ENCODE measurements at places on chromosomes 4 and X.
A peak's percentile ranks its signal among the peaks of the same experiment; 100 is the strongest.

- DNase-seq = no peak
These were observed 86.0 kb upstream of the LIMCH1 start for GRCh38 chr4:41451961-41452360.

DNA sequence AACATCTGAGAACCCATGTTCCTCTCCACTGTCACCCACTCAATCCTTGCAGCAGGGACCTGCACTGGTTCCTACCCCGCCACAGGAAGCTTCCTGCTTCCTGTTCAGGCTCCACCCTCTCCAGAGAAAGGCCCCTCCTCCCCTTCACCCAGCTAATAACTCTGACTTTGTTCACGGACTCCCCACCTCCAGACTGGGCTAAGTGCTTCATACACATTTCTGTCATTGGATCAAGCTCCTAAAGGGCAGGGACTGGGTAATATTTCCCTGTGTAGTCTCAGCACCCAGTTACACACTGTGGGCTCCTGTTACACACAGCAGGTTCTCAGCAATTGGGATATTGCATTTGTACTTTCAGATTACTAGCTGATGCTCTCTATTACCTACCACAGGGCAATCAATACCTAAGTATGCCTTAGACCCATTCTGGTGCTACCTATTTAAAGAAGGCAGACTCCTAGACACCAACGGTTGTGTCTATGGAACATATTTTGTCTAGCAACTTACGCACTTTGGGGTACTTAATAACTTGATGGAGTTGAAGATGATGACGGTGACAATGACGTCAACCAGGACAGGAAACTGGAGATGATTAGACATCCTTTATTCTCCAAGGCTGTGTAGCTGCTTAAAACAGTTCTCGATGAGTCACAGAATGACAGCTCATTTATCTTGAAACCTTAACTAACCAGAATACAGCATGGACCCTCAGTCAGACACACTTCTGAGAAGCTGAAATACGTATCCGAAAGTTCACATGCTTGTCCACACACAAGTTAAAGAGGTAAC, 58.1 kb downstream of the MAML3 start:
- DNase-seq = peak; percentile 93

- no peak for DNase-seq
These were observed 5.8 kb downstream of the SLC25A53 start for GRCh38 chrX:104151037-104151436.

DNA sequence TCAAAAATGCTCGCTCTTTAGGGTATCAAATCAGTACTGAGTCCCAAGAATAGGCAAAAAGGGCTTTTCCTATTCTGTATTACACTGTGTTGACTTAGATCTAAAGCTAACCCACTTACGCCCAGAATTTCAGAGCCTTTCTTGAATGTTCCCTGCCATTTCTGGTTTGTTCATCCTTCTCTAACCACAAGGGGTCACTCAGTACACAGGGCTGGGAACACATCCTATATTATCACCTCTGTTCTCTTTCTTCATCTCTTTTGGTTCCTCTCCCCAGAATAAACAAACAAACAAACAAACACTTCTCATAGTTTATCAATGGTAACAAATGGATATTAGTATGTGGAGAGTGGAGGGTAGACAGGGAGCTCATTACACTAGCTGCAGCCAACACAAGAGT, 25.5 kb upstream of the MORC4 start:
- peak; percentile 45 for DNase-seq

DNA sequence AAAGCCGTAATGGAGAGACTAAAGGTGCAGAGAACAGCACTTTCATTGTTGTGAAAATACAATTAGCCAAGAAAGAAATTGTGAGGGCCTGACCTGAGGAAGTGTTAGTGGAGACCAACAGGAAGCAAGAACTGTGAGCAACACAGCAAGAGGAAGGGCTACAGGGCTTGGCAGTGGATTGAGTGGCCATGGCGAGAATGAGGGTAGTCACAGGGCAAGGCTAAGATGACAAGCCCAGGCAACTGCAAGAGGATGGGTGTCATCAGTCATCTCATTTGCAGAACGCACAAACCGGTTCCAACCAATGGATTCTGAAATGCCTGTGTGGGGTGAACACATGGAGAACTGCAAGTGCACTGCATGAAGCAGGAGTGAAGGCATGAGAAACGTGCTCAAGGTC, 3.6 kb downstream of the SLC10A6 start:
- no peak for DNase-seq

DNA sequence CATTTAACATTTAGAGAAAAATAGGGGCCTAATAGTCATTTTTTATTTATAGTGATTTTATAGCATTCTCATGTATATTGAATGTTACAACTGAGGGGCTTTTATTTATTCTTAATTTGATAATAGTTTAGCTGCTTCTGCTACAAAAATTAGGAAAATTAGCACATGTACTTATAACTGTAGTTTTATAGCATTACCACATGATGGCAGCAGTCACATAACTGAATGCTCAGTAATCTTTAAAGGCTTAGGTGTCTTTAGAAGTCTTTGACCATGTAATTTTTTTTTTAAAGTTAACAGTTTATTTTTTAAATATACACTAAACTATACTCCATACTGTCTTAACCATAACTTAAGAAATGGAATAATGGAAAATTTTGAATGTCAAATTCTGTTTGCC, 136.6 kb downstream of the STAG2 start:
- DNase-seq = peak; percentile 52

DNA sequence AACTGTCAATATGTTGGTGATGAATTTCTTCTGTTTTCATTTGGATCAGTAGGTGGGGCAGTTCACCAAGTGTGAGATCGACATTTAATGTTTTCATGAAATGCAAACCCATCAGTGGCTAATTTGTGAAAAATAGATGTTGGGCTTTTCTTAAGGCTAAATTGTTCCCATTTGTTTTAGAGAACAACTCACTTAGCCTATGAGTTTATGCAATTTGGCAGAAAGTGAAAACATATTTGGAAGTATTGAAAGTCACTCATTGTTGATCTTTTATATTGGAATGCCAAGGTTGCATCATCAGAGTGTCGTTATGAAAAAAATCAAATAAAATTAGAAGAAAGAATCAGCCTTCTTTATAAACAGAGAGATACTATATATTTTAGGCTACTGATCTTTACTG, 132.4 kb downstream of the RPA4 start:
- DNase-seq = peak; percentile 19

GRCh38 chr4:71599578-71599977, 184.3 kb downstream of the GC start:
- DNase-seq = no peak

DNA sequence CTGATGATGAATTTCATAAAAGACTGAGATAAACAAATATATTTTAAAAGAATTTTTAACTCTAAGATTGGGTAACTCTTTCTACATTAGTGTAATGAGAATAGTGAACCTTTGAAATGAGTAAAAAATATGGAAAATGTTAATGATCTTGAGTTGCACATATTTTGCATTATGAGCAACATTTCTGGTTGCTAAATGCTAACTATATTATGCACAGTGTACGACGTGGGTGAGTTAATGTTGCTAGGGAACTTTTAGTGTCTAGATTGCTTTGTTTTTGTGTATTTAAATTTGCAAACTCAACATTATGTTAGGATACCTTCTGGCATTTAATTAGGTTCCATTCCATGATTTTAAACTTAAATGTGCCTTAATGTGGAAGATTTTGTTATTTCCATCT, 612.9 kb upstream of the GALNT7 start:
- DNase-seq = no peak

DNA sequence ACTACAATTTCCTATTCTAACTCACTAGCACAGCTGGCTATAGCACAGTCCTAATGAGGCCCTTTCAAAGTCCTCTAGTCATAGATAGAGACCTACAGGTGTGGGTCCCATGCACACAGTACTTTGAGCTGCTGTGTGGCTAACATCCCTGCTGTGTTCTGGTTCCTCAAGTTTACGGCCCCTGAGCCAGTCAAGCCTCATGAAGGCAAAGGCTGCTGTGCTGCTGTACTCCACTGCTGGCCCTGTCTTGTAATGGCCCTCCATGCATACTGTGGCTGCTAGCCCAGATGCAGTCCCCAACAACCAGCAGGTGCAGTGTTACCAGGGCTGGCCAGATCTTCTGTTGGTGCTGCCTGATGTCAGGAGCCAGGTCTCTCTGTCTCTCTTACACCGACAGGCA, 23.4 kb upstream of the ENPEP start:
- no peak for DNase-seq

- peak; percentile 92 for DNase-seq
These were observed 26.8 kb downstream of the PRPS1 start for GRCh38 chrX:107654872-107655761.

GRCh38 chr4:17981063-17981462, 40.5 kb downstream of the LCORL start:
- DNase-seq = peak; percentile 12

- DNase-seq = no peak
These were observed 360.4 kb upstream of the CPEB2 start for GRCh38 chr4:14641871-14642270.

GRCh38 chrX:98068024-98068580, 1184.4 kb downstream of the RPA4 start:
- DNase-seq = no peak

DNA sequence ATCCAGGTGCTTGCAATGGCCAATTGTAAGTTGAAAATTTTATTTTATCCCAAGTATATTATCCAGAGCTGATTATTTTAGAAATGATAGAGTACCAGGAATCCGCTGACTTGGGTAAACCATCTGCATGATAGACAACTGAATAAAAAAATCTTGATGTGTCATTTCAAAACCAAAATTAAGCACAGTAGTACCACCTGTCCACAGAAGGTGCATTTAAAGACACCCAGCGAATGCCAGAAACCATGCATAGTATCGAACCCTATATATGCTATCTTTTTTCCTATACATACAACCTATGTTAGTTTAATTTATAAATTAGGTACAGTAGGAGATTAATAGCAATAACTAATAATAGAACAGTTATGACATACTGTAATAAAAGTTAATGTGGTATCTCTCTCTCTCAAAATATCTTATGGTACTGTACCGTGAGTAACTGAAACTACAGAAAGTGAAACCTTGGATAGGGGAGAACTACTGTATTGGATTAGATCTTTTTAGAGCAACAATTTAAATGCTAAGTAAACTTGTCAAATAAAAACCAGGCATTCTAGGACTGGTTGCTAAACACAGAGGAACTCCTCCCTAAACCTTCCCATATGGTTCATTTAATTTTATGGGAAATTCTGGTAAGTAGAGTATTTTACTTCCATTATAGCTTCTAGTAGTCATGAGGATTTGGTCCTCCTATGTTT, 6.2 kb downstream of the NEIL3 start:
- DNase-seq = peak; percentile 43

DNA sequence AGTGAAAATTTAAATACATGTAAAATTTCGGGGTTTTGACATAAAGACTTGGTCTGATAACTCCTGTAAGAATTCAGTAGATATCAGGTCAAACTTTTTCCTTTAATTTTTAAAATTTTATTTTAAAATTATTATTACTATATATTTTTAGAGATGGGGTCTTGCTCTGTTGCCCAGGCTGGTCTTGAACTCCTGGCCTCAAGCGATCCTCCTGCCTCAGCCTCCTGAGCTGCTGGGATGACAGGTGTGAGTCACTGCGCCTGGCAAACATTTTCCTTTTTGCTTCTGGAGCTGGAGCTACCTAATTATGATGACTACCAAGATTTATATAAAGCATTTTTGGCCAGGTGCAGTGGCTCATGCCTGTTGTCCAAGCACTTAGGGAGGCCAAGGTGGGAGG, 37.3 kb downstream of the KLHL15 start:
- DNase-seq = no peak

DNA sequence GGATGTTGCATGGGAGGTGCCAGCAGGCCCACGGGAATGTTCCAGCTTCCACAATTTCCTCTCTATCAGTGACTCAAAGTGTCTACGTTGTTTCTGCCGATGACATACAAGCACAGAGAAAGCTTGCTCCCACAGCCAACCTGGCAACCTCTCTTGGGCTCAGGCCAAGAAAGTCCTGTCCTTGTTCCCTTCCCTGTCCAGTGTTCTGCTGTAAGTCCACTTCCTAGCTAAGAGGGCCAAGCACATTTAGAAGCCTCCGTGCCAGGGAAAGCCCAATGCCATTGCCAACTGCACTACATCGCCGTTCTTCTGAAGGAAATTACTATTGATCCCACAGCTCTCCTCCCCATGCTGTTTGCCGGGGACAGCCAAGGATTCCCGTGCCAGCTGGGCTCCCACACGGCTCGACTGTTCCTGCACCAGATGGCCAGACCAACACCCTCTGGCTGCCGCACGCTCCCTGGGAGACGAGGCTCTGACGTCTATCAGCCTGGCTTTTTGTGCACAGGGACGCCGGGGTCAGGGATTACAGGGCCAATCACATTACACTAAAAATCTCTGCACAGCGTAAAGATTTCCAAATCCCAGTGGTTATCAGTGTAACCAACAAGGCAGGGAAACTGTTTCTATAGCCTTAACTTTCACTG, 284.0 kb downstream of the BCOR start:
- peak; percentile 86 for DNase-seq

GRCh38 chrX:63101879-63102620, 249.1 kb downstream of the SPIN4 start:
- DNase-seq = no peak

GRCh38 chr4:21656832-21657231, 291.7 kb downstream of the KCNIP4 start:
- peak; percentile 7 for DNase-seq

GRCh38 chrX:150854856-150855255, 43.6 kb downstream of the CD99L2 start:
- DNase-seq = no peak

- DNase-seq = no peak
These were observed 131.4 kb downstream of the ENOX2 start for GRCh38 chrX:130771648-130772047.

- no peak for DNase-seq
These were observed 243.2 kb upstream of the NOCT start for GRCh38 chr4:138772366-138772765.

DNA sequence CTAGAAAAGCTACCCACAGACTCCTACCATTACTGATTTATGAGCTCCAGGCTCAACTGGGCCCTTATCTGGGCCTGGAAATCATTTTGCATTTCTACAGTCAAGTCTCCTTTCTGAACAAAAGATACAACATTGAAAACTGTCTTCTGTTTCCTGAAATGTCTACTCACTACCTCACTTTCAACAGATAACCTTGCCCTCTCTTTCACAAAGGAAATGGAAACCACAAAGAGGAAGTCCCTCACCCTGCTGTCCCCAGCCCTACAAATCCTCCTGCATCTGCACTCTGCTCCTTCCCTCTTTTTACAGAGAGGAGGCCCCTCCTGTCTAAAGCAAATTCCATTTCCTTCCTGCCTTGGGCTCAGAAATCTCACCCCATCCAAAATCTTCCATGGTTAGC, 24.8 kb upstream of the CYBB start:
- no peak for DNase-seq

Measured in fibroblast of the aortic adventitia (primary cell).